ENCODE measurements at places on chromosomes 16 and 17.
A peak's percentile ranks its signal among the peaks of the same experiment; 100 is the strongest.

- DNase-seq = no peak
These were observed 1.5 kb downstream of the SCARF1 start for GRCh38 chr17:1643999-1644492.

GRCh38 chr16:276426-277077 lies 808 bp upstream of the RGS11 start:
- DNase-seq = no peak

- no peak for DNase-seq
These were observed 268.5 kb downstream of the GRIN2A start for GRCh38 chr16:9913604-9914326.

DNA sequence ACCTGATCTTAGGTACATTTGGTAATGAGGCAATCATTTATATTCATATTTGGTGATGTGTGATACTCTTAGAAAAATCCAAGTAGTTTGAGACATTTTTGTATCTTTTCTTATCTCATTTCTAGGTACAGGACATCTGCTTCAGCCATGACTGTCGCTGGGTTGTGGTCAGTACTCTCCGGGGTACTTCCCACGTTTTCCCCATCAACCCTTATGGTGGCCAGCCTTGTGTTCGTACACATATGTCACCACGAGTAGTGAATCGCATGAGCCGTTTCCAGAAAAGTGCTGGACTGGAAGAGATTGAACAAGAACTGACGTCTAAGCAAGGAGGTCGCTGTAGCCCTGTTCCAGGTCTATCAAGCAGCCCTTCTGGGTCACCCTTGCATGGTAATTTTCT lies 312.2 kb downstream of the BCAS3 start:
- no peak for DNase-seq

DNA sequence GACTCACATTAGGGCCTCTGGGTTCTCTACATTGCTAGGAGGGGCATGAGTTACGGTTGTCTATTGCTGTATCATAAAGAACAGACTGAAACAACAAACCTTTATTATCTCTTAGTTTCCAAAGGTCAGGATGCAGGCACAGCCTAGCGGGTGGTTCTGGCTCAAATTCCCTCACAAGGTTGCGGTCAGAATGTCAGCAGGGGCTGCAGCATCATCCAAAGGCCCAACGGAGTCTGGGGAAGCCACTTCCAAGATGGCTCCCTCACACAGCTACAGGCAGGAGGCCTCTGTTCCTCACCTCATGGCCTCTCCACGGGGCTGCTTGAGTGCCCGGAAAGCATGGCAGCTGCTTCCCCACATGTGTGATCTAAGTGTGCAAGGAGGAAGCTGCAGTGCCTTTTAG lies 29.6 kb upstream of the ZFPM1 start:
- no peak for DNase-seq

DNA sequence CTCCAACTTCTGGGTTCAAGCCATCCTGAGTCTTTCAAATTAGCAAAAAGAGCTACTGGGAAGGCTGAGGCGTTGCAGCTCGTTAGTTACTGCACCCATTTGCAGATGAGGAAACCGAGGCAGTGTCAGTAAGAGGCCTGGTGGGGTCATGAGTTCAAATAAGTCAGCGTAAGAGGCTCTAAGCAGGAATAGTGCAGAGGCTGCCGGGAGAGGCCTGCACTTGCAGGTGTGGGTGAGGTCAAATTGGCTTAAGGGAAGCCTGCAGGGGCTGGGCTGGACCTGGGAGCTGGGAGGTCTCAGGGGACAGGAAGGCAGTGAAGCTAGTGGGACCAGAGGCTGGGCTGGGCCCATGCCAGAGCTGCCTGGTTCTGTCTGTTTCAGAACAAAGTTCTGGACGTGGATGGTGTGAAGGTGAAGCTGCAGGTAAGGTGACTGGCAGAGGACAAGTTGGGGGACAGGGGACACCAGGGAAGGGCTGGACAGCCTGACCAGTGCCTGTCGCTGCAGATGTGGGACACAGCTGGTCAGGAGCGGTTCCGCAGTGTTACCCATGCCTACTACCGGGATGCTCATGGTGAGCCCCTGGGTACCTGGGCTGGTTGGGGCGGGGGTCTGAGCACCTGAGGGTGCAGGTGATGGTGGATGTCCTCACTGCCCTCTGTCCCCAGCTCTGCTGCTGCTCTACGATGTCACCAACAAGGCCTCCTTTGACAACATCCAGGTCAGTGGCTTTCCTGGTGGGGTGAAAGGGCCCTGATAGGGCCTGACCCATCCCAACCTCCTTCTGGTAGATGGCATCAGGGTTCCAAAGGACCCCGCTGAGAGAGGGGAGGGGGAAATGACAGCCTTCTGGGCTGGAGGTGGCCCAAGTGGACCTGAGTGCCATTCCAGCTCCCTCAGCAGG lies 3.0 kb downstream of the RAB26 start:
- DNase-seq = no peak

- DNase-seq = no peak
These were observed 80.6 kb upstream of the CDH11 start for GRCh38 chr16:65202461-65202860.

DNA sequence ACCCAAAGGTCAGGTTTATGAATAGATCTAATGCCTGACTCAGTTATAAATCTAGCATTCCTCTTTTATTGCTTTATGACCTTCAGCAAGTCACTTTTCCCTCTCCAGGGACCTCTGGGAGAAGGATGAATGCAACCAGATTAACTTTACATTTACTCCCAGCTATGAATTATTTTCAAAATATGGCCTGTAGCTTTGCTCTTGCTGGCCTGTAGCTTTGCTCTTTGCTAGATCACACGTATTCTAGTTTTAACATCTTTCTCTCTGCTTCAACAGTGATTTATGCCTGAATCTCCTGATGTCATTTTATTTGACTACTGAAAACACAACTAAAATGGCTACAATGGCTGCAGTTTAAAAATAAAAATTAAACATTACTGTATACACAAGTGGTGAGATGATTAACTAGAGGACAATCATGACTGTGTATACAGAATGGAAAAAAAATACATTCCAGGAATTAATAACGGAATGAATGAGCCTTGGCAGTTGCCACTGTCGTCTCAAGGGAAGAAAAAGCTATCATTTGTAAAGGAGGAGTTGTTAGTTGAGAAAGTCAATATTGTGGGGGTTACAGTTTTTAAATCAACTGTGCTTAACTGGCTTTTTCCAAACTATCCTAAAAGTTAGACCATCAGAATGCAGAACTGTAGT lies 434.5 kb upstream of the GOT2 start:
- DNase-seq = no peak

DNA sequence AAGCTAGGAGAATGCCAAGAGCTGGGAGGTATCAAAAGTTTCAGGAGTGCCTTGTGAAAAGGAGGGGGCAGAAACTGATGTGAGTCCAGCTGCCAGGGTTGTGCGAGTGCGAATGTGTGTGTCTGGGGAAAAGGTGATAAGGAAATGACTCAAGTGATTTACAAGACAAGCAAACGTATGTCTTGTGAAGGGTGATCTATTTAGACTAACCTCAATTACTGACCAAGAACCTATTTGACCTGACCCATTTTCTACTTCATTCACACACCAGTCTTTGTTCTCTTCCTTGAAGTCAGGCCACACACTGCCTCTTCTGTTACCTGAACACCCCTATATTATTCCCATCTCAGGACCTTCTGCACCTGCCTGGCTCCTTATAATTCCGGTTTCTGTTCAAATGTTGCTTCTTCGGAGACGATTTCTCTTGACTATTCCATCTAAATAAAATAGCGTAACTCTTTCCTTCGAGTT lies 1.0 kb downstream of the GDE1 start:
- no peak for DNase-seq

- DNase-seq = no peak
These were observed 3.6 kb downstream of the CYB5D2 start for GRCh38 chr17:4146641-4147040.

GRCh38 chr17:69434164-69434579 lies 19.7 kb downstream of the MAP2K6 start:
- DNase-seq = peak; percentile 57

- no peak for DNase-seq
These were observed 12.1 kb downstream of the CYB561 start for GRCh38 chr17:63433746-63434591.

GRCh38 chr17:65028545-65028843 lies 28.0 kb downstream of the GNA13 start:
- no peak for DNase-seq

DNA sequence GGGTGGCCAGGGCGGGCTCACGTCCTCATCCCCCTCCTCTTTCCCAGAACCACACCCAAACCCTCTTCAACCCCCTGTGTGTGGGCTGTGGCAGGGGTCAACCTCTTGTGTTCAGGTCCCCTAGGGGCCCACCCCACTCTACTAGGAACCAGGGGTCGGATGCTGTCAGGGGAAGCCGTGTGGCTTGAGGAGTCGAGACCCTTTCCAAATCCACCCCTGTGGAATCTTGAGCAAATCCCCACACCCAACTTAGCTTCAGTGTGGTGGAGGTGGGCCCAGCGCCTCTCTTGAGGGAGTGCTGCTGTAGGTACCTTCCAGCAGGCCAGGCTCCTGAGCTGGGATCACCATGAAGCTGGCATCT lies 121.5 kb downstream of the MRM1 start:
- DNase-seq = no peak

GRCh38 chr17:31854672-31855071 lies 4.4 kb downstream of the COPRS start:
- no peak for DNase-seq

DNA sequence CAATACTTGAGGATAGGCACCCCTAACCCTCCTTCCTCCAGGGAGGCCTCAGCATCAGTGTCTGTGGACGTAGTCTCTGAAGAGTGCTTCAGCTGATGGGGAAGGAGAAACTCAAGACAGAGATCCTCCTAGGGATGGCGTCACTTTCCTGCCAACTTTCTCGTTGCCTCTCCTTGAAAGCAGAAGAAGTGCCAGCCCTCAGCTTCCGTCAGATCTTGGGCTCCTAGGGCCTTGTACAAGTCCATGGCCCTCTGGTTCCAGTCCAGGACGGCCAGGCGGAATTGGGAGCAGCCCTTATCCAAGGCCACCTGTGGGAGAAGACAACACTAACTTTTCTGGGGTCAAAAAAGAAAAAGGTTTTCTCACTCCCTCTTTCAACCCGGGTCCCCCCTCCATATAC lies 1.3 kb downstream of the SAT2 start:
- DNase-seq = peak; percentile 46

- no peak for DNase-seq
These were observed 415 bp upstream of the FOXF1 start for GRCh38 chr16:86509759-86510464.

DNA sequence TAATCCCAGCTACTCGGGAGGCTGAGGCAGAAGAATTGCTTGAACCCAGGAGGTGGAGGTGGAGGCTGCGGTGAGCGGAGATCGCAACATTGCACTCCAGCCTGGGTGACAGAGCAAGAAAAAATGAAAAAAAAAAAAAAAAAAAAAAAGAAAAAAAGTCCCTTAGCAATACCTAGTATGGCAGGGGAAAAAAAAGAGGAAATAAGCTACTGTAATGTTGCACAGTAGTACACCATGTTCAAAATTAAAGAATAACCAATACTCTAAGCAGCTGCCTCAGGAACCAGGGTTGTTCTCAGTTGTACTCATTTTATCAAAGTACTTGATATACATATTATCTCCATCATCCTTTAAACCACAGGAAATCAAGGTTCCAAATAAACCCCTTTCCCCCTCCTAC lies 17.3 kb upstream of the TXNDC11 start:
- DNase-seq = no peak

GRCh38 chr17:31050948-31051347 lies 43.8 kb upstream of the NF1 start:
- no peak for DNase-seq

DNA sequence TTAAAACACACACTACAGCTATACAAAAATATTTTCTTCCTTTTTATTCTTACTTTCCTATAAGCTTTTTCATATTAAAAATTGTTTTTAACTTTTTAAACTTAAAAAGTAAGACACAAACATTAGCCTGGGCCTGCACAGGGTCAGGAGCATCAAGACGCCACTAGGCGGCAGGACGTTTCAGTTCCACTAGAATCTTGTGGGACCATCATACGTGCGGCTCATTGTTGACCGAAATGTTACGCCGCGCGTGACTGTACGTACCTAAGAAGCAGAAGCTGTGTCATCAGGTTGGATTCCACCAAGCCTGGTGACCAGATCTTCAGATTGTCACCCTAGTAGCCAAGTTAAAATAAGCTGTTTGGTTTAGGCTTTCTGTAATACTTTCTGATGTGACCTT lies 47.1 kb downstream of the USP10 start:
- DNase-seq = no peak

- DNase-seq = no peak
These were observed 23.9 kb downstream of the HIGD1B start for GRCh38 chr17:44871556-44871955.

DNA sequence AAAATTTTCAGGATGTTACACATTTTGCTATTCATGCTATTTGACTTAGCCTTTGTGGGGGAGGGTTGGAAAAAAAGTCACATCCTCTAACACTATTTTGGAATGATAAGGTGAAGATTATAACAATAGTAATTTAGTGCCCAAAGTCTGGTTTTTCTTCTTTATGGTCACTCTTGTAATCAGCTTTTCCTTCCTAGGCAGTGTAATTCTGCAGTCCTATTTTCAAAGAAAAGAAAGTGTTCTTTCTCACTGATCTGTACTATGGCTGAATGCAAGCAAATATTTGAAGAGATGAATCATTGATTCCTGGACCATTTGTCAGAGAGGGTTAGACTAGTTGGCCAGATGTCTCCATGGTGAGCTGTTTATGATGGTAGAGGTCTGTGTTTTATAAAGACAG lies 8.4 kb downstream of the RSPRY1 start:
- DNase-seq = no peak

DNA sequence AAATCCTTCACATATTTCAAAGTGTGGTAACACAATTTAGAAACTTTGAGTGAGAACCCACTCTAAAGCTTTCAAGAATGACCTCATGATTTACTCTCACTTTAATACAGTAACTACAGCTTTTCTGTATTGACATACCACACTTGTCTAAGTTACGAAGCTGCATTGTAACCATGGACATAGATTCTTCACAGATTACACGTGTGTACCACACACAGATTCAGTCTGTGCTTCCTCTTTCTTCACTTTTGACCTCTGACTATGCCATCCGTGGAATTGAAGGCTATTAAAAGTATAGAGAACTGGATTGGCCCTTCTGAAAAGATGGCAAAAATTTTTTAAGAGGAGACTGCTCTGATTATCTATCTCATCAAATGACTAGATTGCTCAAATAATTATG lies 172.7 kb downstream of the TANC2 start:
- peak; percentile 51 for DNase-seq

GRCh38 chr16:13907431-13907830 lies 12.5 kb upstream of the ERCC4 start:
- no peak for DNase-seq

- no peak for DNase-seq
These were observed 48.8 kb downstream of the MYH11 start for GRCh38 chr16:15808071-15808470.

DNA sequence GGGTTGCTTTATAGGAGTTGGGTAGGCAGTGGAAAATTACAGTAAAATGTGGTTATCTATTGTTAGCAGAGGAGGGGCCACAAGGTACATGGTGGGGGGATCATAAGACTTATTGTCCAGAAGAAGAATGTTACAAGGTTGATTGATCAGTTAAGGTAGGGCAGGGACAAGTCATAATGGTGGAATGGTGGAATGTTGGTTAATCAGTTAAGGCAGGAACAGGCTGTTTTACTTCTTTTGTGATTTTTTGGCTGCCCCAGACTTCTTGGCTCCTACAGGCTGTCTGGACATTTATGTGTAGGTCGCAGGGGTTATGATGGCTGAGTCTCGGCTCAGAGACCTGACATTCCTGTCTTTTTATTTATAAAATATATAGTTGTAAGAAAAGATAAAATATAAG lies 2277.1 kb downstream of the TP53TG3F start:
- DNase-seq = no peak

- no peak for DNase-seq
These were observed 13.3 kb downstream of the USP22 start for GRCh38 chr17:21029515-21029914.

Data from pons (tissue), 1 donor.